Activated naive CD8-positive, alpha-beta T cell treated with anti-CD3 and anti-CD28 coated beads for 36 hours (primary cell): ENCODE measurements at places on chromosomes 2 and 18.
A peak's percentile ranks its signal among the peaks of the same experiment; 100 is the strongest.

GRCh38 chr2:237351796-237352195, 62.2 kb downstream of the COL6A3 start:
- no peaks in the 10 kb centered on the region for H3K4me1 ChIP-seq
- no peak for DNase-seq
- H3K36me3 ChIP-seq: no peaks in the 10 kb centered on the region
- no peak overlapping the region for H3K27ac ChIP-seq
- no peaks in the 10 kb centered on the region for H3K27me3 ChIP-seq

GRCh38 chr2:64646007-64646880, 7.5 kb downstream of the SERTAD2 start:
- H3K27me3 ChIP-seq: no peaks in the 10 kb centered on the region
- H3K4me3 ChIP-seq: peak overlapping the region; percentile 33
- DNase-seq: peak; percentile 74
- peaks cover 3% of the 10 kb centered on the region for H3K36me3 ChIP-seq
- peaks cover 86% of the 10 kb centered on the region for H3K4me1 ChIP-seq

- H3K36me3 ChIP-seq: no peaks in the 10 kb centered on the region
- peaks cover 17% of the 10 kb centered on the region for H3K4me1 ChIP-seq
- H3K27me3 ChIP-seq: peaks cover 44% of the 10 kb centered on the region
Measured at GRCh38 chr2:8457092-8457481, 224.8 kb upstream of the ID2 start.

DNA sequence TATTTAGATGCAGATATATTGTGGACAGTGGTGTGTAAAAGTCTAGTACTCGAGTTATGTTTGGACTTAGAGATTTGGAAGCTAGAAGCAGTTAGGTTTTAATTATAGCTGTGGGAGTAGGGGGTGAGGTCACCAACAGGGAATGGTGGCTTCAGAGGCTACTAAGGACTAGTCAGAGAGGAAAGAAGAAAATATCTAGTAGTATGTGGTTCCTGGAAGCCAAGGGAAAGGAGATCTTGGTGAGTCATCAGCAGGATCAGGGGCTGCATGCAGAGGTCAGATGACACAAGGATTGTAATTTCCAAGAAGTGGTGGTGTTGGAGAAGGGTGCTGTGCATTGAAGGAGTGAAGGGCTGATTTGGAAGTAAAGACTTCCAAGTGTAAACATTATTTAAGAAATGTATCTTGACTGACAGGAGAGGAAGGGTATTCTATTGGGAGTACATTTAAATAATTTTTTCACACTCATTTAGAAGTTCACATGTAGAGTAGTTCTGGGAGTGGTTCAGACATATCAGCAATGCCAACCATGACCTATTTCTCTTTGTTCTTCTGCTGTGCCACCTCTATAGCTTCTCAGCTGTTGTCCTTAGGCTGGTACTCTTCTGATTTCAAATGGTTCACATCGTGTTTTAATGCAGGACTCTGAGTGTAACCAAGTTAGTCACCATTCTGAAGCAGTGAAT, 59.1 kb downstream of the ACSL3 start:
- H3K27ac ChIP-seq: no peak overlapping the region
- peaks cover 15% of the 10 kb centered on the region for H3K36me3 ChIP-seq
- no peak overlapping the region for H3K4me3 ChIP-seq
- no peak for DNase-seq
- peaks cover 3% of the 10 kb centered on the region for H3K4me1 ChIP-seq
- no peaks in the 10 kb centered on the region for H3K27me3 ChIP-seq

DNA sequence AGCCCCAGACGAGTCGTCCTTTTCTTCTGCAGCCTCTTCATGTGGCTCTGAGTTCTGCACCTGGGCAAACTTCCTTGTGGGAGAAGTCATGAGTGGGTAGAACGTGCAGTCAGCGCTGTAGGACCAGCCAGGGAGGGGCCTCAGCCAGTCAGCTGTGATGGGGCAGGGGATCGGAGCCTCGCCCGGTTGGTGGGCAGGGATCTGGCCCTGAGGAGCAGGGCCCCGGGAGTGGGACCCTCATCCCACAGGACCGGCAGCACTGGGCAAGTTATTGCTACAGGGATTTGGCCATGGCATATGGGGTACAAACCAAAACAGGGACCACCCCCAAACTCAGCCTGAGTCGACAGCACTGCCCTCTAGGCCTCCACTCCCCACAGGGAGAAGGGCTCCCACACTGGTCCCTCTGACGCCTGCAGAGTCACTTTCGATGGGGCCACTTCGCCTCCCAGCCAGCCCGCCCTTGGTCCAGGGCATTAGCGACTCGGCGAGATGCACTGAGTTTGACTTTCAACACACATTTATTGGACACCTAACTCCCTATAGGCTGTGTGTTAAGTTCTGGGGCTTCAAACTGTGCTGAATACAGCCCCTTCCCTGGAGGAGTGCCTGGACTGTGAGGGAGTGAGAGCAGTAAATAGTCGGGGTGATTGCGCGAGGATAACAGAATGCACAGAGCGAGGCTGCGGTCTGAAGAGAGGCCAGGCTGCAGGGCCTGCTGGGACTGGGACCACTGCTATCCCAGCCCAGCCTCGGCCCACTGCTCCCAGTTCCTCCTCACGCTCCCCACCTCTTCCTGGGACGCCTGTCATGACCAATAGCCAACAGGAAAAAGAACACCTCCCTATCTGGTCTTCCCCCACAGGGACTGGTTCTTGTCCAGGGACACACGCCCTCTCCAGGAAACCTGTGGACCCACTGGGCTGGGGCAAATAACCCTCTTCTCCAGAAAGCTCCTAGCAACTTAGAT, 55.9 kb downstream of the SDC1 start:
- H3K27ac ChIP-seq: no peak overlapping the region
- no peaks in the 10 kb centered on the region for H3K36me3 ChIP-seq
- no peak overlapping the region for H3K4me3 ChIP-seq
- H3K4me1 ChIP-seq: no peaks in the 10 kb centered on the region
- no peaks in the 10 kb centered on the region for H3K27me3 ChIP-seq
- DNase-seq: no peak

DNA sequence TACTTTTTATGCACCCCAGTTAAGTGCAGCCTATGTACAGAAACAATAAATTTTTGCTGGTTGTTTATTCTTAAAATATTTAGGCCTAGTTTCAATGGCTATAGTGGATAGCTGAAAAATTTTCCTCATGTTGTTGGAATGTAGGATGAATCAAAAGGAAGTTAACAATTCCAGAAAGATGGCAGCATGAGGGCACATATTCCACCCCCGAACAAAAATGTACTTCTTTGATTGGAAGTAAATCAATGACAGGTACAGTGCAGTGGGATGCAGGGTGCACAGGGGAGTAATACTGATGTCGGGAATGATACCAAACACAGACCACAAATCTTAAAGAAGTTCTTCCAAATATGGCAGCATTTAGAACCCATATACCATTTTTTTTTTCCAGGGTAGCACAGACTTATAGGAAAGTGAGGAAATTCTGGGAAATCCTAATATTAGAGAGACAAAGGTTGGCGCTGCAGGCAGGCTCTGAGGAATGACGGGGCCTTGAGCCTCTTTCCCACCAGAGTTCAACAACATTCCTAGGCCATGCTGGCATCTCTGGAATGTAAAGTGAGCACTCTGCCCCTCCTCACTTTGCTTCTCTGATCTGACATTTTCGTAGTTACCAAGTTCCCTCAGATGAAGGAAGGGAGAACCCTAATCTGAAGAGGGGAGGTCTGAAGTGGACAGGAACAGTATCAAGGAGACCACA, 36.6 kb upstream of the IKZF2 start:
- no peaks in the 10 kb centered on the region for H3K27me3 ChIP-seq
- no peaks in the 10 kb centered on the region for H3K36me3 ChIP-seq
- H3K27ac ChIP-seq: no peak overlapping the region
- H3K4me1 ChIP-seq: no peaks in the 10 kb centered on the region

DNA sequence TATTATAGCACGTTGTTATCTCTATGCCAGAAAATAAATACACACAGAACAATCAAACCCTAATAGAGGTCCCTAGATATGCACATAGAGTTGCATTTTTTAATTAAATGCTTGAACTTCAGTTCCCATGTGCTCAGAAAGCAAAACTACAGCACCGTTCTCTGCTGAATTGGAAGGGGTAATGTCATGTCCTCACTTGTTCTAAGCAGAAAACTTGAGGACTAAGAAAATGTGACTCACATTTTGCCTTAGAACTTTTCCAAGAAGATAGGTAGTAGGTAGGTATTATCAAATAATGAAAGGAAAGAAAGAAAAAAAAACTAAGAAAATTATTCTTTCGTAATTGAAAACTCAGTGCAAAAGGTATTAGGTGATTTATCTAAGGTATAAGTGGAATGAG, 607.3 kb downstream of the ERBB4 start:
- no peaks in the 10 kb centered on the region for H3K36me3 ChIP-seq
- no peak overlapping the region for H3K27ac ChIP-seq
- no peak overlapping the region for H3K4me3 ChIP-seq
- no peak for DNase-seq
- no peaks in the 10 kb centered on the region for H3K4me1 ChIP-seq

- H3K4me3 ChIP-seq: no peak overlapping the region
- DNase-seq: no peak
- H3K27me3 ChIP-seq: no peaks in the 10 kb centered on the region
- H3K4me1 ChIP-seq: peaks cover 73% of the 10 kb centered on the region
- H3K27ac ChIP-seq: no peak overlapping the region
Measured at GRCh38 chr18:23968638-23969604, 45.6 kb upstream of the TTC39C start.

DNA sequence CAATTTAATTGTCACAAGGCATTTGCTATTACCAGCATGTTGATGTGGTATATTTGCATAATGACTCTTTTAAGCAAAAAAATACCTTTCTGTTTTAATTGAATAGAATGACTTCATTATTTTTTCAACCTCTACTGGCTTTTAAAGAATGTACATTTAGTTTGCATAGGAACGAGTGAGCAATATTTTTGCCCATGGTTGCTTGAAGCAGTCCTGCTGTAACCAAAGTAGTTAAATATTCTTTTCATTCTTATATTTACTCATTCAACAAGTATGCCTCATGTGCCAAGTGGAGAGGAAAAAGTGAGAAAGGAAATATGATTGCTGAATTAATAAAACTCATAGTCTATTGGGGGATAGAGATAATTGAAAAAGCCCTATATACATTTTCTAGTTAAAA, 184.7 kb downstream of the DSEL start:
- H3K27ac ChIP-seq: no peak overlapping the region
- H3K4me1 ChIP-seq: no peaks in the 10 kb centered on the region
- no peak for DNase-seq

GRCh38 chr2:205787761-205788160, 105.5 kb downstream of the NRP2 start:
- no peaks in the 10 kb centered on the region for H3K27me3 ChIP-seq
- H3K4me3 ChIP-seq: no peak overlapping the region
- DNase-seq: no peak
- H3K36me3 ChIP-seq: no peaks in the 10 kb centered on the region

DNA sequence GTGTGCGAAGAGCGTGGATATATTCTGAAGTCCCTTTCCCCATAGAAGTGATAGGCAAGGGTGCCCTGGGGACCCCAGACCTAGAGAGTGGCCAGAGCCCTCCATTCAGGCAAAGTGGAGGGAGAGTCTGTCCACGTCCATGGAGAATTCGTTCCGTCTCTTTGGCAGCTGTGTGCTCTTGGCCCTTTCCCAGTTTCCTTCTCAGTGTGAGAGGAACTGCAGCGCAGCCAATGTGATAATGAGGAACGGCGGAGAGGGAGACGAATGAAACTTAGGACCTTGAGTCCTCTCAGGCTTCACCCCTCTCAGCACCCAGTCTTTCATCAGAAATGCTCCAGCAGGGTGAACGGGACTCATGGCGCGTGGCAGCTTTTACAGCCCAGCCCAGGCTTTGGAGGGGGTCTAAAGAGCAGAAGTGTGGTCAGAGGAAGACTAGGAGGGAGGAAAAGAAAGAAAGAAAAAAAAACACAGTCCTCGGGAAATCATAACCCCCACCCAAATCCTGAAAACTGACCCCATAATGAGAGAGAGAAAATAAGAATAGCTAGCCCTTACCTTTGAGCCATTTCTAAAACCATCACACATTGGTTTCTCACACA, 95.0 kb upstream of the RIOK3 start:
- H3K36me3 ChIP-seq: peaks cover 20% of the 10 kb centered on the region
- H3K4me3 ChIP-seq: no peak overlapping the region
- H3K27me3 ChIP-seq: no peaks in the 10 kb centered on the region
- peaks cover 14% of the 10 kb centered on the region for H3K4me1 ChIP-seq

GRCh38 chr2:176678571-176678970, 409.3 kb downstream of the MTX2 start:
- H3K36me3 ChIP-seq: no peaks in the 10 kb centered on the region
- H3K27ac ChIP-seq: no peak overlapping the region
- DNase-seq: no peak
- H3K4me1 ChIP-seq: no peaks in the 10 kb centered on the region
- H3K4me3 ChIP-seq: no peak overlapping the region
- peaks cover 14% of the 10 kb centered on the region for H3K27me3 ChIP-seq

DNA sequence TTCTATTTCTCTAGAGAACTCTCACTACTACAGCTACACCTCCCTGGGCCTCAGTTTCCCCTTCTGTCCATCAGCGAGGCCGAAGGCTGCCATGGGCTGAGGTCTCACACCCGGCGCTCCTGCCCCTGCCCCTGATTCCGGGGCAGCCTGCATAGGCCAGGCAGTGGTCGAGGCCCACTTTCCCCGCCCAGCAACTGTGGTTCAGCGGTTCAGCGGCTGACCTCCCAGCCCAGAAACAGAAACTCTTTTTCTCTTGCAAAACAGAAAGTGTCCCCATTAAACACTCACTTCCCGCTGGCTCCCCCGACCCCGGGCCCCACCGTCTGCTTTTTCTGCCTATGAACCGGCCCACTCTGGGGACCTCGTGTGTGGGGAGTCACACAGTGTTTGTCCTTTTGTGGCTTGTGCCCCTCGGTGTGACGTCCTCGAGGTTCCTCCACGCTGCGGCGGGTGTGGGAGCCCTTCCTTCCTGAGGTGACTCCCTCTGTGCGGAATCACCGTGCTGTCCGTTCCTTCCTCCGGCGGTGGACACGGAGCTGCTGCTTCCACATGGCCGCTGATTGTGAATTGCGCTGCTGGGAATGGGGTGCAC, 16.0 kb downstream of the PDCD1 start:
- peak overlapping the region; percentile 38 for H3K27ac ChIP-seq
- H3K27me3 ChIP-seq: peaks cover 19% of the 10 kb centered on the region
- DNase-seq: peak; percentile 69
- peak overlapping the region; percentile 27 for H3K4me3 ChIP-seq
- H3K4me1 ChIP-seq: peaks cover 35% of the 10 kb centered on the region
- H3K36me3 ChIP-seq: peaks cover 13% of the 10 kb centered on the region

GRCh38 chr2:84799772-84800171, 81.1 kb downstream of the TRABD2A start:
- peaks cover 15% of the 10 kb centered on the region for H3K4me1 ChIP-seq
- no peak overlapping the region for H3K27ac ChIP-seq
- H3K4me3 ChIP-seq: no peak overlapping the region

GRCh38 chr2:46486436-46486835, 7.1 kb downstream of the TMEM247 start:
- no peak overlapping the region for H3K4me3 ChIP-seq
- no peak overlapping the region for H3K27ac ChIP-seq
- DNase-seq: no peak
- no peaks in the 10 kb centered on the region for H3K36me3 ChIP-seq
- H3K27me3 ChIP-seq: no peaks in the 10 kb centered on the region

DNA sequence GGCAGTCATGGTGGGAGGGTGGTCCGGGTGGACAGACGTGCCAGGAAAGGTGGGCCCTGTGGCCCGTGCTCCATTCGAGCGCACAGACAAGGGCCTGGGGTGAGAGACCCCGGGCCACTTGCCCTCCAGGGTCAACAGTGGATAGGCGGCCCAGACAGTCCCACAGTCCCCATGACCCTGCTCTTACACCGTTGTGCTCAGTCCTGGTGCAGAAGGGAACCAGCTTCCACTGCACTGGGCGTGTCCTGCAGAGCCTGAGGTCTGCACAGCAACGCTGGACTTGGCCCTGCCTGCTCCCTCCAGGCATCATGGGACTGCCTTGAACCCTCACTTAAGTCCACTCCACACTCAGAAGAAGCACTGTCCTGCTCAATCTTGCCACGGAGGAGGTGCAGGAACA, 52.0 kb downstream of the PXDN start:
- no peak for DNase-seq
- H3K4me1 ChIP-seq: no peaks in the 10 kb centered on the region
- no peaks in the 10 kb centered on the region for H3K36me3 ChIP-seq
- no peak overlapping the region for H3K27ac ChIP-seq
- H3K4me3 ChIP-seq: no peak overlapping the region
